ENCODE measurements at places on chromosomes 12 and 14.

- no peak for DNase-seq
Observed at GRCh38 chr12:120376934-120377572, 8.1 kb upstream of the MSI1 start.

- no peak for DNase-seq
Observed at GRCh38 chr12:110109837-110110535, 14.2 kb upstream of the IFT81 start.

DNA sequence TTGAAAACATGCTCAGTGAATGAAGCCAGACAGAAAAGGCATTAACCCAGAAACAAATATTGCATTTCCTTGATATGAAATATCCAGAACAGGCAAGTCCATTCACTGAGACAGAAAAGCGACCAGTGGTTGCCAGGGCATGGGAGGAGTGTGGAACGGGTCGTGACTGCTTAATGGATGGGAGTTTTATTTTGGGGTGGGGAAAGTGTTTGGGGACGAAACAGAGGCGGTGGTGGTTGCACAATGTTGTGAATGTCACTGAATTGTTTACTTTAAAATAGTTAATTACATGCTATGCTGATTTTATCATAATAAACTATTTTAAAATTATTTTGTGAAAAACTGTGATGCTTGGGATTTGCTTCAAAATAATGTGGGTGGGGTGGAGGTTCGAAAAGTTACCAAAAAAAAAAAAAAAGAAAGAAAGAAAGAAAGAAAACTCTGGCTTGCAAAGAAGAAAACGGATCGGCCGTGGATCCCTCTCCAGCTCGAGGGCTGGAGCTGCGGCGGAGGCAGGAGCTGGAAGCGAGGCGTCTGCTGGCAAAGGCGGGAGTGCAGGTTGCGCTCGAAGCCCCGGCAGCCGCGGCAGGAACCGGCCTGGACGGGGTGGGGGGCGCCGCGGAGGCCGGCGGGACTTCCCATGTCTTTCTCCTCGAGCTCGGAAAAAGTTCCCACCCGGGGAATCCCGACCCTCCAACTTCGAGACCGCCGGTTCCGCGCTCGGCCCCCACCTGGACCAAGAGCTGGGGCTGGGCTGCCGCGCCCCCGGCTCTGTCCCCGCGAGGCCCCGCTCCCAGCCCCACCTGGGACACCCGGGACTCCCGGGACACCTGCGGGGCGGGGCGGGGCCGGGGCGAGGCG lies 524 bp upstream of the P2RX2 start:
- no peak for DNase-seq

- DNase-seq = no peak
Observed at GRCh38 chr12:15932327-15932726, 21.2 kb downstream of the DERA start.

DNA sequence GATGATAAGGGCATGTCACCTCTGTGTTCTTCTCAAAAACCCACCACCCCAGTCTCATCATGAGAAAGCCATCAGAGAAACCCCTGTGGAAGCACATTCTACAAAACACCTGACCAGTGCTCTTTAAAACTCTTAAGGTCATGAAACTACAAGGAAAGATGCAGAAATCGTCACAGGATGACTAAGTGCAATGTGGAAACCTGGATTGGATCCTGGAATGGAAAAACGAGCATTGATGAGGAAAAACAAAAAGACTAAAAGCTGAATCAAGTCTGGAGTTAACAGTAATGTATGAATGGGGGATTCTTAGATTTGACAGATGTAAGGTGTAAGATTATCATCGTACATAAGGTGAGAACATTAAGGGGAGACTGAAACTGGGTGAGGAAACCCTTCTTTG lies 211.0 kb downstream of the TBX5 start:
- no peak for DNase-seq

- DNase-seq = no peak
Observed at GRCh38 chr12:65668981-65669695, 155.1 kb upstream of the HMGA2 start.

- no peak for DNase-seq
Observed at GRCh38 chr12:5138256-5138655, 94.6 kb downstream of the KCNA5 start.
